ENCODE measurements at places on chromosomes 7 and 10.

- no peak for ATAC-seq
These were observed 58.9 kb downstream of the LRGUK start for GRCh38 chr7:134186027-134186426.

DNA sequence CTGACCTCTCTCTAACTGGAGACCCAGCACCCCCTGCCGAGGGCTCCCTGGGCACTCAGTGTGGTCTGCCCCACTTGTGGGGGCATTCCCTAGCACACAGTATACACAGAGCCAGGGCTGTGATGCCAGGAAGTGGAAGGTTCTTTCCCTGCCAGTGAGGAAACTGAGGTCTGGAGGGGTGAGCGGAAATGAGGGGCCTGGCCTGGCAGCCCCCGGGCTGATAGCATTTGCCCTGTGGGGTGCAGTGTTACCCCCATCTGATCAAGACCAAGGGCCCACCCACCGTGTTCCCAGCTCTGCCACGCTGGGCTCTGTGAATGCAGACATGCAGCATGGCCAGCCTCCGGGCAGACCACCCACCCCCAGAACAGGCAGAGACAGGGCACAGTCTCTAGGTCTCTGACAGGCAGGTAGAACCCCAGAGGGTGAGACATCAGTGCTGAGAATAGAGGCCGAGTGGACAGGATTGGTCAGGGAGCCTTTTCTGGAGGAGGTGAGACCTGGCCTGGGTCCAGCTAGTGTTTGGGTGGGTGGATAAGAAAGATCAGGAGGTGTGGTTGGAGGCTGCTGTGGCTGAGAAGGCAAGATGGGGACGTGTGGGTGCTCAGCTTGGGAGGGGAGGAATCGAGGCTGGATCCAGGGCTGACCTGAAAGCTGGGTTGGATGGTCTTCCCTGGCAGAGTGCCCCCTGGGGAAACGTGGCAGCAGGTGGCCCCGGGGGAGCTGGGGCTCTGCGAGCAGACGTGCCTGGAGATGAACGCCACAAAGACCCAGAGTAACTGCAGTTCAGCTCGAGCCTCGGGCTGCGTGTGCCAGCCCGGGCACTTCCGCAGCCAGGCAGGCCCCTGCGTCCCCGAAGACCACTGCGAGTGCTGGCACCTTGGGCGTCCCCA is 10.8 kb upstream of the ZNF862 start:
- ATAC-seq, result no peak

- no peak for ATAC-seq
These were observed 52.0 kb upstream of the KCTD7 start for GRCh38 chr7:66576646-66577045.

GRCh38 chr10:70722820-70723424 is 50.6 kb downstream of the ADAMTS14 start:
- ATAC-seq, result no peak

DNA sequence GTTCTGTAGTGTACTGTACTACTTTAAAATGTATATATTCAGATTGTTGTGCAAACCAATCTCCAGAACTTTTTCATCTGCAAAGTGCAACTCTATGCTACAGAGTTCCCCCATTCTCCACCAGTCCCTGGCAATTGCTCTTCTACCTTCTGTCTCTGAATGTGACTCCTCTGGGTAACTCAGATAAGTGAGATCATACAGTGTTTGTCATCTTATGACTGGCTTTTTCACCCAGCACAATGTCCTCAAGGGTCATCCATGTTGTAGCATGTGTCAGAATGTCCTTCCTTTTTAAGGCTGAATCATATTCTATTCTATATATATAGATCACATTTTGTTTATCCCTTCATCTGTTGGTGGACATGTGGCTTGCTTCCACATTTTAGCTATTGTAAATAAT is 10.8 kb downstream of the SLIT1 start:
- no peak for ATAC-seq

DNA sequence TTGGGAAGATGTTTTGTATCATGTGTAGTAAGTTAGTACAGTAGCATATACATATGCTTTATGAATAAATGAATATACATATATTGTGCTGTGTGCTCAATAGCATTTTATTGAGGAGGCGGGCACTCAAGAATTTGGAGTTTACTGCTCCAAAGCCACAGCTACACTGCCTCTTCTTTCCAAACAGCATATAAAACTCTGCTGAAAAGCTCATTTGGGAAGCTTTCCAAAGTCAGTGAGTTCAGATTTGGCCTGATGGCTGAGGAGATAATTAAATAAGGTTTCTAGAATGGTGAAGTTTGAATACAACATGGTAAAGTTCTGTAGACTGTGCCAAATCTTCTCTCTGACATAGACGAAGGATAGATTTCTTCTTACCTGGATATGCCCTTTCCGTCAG is 29.8 kb downstream of the CDK1 start:
- ATAC-seq, result no peak

GRCh38 chr10:103745341-103746247 is 109.8 kb downstream of the SH3PXD2A start:
- peak; percentile 21 for ATAC-seq

DNA sequence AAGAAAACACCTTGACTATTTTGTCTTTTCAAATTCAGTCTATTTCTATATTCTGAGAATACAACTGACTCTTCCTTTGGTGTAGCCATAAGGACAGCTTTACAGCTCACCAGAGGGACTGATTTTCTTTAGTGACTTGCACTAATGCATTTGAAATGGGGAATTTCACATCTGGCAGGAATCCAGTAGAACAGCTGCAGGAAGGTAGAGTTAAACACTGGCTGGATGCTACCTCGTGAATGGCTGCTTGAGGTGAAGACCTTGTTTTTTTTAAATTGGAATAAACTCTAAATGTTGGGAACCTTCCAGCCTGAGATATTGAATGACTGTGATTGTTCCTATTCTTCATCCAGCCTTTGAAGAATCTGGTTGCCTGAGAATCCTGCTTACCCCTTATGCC is 139.5 kb upstream of the STK17A start:
- no peak for ATAC-seq

- peak; percentile 69 for ATAC-seq
These were observed 2.4 kb downstream of the CDK6 start for GRCh38 chr7:92833766-92834506.

DNA sequence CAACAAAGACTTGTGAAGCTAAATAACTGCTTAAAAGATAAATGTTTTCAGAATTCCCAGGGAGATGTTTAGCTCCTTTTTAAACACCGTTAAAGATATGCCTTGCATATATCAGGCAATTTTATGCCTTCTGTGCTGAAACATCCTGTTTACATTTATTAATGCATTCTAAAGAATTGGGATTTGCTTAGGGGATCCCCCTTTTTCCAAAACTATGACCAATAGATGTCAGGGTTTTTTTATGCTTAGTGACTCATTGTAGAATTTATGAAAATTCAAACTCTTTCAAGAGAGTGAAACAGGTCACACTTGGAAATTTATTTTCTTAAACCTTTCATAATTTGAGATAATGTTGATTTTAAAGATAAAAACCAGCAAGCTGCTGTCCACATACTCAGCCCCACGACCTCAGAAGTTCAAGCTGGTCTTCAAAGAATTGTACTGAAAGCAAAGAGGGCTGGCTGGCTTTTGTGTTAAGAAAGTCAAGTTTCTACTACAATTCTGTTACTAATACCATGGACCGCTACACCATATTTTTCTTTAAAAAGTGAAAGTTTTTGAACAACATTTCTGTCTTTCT is 411.8 kb downstream of the ETV1 start:
- ATAC-seq, result no peak

DNA sequence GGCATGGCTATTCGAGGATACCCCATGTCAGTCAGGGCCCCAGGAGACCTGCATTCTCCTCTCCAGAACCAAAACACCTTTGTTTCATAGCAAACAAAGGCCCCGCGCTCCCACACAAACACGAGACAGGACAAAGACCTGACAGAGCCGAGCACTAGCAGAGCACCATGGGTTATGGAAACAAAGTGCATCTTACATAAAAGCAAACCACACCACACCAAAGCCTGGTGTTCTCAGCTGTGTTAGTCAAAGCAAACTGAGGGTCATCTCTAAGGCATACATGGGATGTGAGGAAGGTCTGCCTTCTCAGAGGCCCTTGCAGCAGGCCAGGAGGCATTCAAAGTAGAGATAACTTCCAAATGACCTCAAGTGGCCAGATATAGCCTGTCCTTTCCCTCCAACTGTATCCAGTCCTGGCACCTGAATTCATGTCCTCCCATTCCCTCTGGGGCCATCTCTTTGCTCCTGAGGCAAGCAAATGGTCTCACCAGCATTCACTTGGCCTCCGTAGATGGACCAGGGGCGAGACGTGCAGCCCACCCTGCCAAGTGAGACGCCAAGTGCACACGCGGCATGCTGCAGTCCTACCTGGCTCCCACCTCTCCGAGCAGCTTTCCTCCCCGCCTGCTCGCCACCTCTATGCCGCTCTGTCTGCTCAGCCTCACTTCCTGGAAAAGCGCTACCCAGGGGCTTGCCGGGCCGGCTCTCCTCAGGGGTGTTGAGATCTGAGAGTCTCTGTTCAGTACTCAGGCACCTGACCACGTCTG is 45.3 kb upstream of the PDLIM1 start:
- no peak for ATAC-seq

DNA sequence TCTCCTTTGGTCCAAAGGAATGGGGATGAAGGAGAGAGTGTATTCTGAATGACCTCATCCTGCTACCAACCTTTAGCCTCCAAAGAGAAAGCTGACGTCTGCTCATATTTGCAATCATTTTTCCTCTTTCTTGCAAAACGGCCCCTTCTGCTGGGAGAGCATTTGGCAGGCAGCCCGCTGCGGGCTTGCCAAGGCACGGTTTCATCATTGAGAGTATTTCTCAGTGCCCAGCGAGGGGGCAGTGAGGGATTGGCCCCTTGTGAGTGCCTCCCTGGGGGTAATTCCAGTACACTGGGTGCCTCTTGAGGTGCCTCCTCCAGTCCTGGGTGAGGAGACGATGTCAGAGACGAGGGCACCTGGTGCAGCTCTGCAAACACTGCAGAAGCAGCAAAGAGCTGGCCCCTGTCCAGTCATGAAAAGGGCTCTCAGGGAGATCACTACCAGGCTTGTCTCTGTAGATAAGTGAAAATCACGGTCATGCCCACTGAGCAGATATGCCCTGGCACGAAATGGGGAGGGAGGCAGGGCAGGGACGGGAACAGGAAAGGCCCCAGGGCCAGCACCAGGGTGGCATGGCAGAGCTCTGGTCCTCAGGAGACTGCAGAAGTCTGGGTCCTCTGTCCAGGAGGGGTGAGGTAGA is 48.7 kb upstream of the SHH start:
- ATAC-seq, result no peak

Data from stimulated activated memory B cell treated with anti-CD40 and anti-IgM and Interleukin-4, amounts not matched to agents 10 μg/mL and 1 μg/mL and 100 μg/mL, for 72 hours (primary cell).